NCI-H1930 (cell line): ENCODE measurements at places on chromosomes 4 and X.
A peak's percentile ranks its signal among the peaks of the same experiment; 100 is the strongest.

DNA sequence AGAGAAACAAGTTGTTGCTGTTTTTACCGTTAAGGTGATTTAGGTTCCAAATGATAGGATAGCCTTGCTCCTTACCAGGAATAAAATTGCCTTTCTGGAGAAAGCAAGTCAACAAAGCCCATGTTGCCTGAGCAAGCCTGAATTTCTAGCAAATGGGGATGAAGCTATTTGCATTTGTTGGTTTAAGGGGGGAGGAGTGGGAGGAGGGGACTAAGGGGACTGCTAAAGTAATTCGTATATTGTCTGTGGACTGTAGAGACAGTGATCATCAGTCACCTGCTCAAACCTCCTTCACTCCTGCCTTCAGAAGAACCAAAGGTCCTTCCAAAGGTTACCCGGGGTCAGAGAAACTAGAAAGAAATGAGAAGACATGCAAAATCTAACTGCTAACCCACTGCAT, 65.8 kb downstream of the SCML2 start:
- DNase-seq, result no peak

DNA sequence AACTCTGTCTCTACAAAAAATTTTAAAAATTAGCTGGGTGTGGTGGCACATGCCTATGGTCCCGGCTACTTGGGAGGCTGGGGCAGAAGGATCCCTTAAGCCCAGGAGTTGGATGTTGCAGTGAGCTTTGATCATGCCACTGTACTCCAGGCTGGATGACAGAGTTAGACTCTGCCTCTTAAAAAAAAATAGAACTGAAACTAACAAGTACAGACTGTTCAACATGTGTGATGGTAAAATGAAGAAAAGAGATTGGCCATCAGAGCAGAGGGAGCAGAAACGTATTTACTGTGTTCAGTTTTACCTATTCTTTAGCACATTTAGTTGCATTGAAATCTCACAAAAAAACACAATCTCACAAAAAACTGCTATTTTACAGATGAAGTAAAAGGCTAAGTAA, 77.9 kb upstream of the NAP1L5 start:
- DNase-seq, result no peak

DNA sequence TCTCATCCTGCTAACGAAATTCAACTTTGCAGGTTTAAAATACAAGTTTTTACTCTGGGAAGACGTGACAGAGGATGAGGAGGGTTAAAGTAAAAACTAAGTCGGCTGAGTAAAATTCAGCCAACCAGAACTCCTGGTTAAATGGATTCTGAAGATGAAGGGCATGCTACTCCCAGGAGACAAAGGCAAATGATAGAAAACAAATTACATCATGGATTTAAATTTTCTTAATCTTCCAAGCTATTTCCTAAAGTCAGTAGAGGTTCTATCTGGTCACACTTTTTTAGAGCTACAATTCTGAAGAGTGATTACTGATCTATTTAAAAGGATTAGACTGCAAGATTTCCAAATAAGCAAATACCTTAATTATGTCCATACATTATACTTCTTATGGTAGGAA, 47.9 kb downstream of the ZNF827 start:
- no peak for DNase-seq

DNA sequence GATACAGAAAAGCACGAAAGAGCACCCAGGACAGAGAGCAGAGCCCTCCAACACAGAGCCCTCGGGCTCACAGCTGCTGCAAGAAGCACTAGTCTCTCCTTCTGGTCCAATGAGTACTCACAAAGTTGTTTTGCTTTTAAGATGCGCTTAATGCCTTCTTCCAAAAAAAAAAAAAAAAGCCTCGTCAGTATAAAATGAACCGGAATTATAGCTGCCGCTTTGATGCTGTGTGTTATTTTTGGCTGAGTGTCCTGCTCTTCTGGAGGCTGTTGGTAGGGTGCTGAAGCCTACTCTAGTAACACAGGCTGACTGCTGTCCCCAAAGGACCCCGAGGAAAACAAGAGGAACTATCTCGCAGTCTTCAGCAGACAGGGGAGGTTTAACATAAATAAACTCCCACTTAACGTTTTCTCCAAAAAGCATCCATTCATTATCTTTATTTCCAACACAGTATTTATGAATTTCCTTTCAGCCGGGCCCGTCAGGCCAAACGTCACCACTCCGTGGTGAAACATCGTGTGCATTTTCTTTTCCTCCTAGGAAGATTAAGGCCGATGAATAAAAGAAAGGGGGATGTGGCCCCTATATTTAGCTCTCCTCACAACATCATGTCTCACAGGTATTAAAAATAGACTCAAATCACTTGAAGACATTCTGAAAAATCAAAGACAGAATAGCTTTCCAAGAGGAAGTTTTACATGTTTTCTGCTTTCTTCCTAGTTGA, 213.7 kb upstream of the PPARGC1A start:
- no peak for DNase-seq

DNA sequence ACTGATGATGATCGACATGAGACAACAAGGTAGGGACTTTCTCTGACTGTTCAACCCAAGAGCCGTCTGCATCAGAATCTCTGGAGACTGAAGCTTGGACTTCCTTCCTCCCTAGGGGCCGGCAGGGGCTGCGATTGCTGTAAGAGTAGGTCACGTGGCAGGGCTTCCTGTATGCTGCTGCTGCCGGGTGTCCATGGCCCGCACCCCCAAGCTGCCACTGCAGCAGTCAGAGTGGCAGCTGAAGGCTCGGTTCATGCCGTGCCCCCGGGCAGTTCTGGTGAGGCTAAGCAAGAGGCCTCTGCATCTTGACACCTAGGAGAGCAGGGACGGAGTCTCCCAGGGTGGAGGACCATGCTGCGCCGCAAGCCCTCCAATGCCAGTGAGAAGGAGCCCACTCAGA, at the start of gene SASH3:
Gene SASH3 (plus strand): TSS at position 203 of the 400 bp plus-strand sequence. CDS start 149 bp downstream, at position 352.
- no peak for DNase-seq

DNA sequence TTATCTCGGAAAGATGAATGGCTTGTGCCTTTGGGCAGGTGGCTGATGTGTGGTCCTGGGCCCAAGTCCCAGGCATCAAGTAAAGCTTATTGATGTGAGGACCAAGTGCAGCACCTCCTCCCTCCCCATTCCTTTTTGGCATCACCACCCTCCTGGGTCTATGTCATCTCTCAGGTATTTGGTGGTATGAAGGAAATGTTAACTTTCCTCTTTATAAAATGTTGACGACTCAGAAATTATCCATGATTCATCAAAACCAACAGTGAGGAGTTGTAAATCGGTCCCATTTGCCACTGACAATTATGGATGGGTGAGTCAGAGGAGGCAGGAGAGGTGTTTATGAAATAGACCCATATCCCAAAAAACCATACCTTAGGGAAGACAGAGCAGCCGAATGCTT, 229.4 kb upstream of the GATB start:
- no peak for DNase-seq

DNA sequence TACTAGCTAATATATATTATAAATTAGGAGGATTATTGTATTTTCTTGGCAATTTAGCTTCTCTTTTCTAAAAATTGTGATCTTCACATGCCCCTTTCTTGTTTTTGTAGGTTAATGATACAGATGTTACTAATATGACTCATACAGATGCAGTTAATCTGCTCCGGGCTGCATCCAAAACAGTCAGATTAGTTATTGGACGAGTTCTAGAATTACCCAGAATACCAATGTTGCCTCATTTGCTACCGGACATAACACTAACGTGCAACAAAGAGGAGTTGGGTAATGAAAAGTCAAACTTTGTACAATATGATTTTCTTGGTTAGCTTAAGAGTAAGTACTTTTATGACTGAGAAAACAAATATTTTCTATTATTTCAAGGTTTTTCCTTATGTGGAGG, 74.1 kb downstream of the SLC10A6 start:
- no peak for DNase-seq

DNA sequence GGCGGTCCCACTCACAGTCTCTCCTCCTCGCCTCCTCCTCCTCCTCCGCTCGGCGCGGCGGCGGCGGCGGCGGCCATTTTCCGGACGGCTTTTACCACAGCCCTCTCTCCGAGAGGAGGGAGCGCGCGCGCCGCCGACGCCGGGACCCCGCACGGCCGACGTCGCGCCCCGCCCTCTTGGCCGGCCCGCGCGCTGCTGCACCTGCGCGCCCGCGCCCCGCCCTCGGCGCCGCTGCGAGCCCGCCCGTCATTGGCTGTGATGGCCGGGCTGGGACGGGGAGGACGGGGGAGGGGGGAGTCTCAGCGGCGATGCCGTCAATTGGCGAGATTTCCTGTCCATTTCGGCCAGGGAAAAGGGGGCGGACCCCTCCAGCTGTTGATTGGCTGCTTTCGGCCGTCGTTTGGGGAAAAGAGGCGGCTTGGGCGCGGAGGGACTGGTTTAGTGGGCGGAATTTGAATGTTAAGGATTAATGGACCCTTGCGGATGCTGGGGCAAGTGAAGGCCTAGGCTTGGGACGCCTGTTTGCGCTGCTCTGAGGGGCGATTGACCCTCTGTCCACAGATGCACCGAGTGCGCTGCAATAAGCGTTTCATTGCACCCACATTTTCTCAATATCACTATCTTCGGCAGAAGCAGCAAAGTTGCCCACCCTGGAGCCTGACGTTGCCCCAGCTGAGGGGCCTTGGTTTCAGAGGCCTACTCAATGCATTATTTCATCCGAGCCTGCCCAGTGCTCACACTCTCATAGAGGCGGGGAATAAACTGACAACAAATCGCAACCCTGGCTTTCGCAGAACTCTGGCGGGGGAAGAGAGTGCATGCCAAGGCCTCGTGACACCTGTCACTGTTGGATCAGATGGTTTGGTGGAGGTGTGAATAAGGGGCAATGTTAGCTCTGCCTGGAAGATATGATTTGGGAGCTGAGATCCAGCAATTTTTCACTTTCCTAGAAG, at the start of gene MECP2:
Gene MECP2 (minus strand): TSS at position 129 of the 953 bp plus-strand sequence.
- DNase-seq, result peak; percentile 84

- DNase-seq, result peak; percentile 8
Observed at GRCh38 chr4:114180481-114180880, 201.0 kb upstream of the ARSJ start.

DNA sequence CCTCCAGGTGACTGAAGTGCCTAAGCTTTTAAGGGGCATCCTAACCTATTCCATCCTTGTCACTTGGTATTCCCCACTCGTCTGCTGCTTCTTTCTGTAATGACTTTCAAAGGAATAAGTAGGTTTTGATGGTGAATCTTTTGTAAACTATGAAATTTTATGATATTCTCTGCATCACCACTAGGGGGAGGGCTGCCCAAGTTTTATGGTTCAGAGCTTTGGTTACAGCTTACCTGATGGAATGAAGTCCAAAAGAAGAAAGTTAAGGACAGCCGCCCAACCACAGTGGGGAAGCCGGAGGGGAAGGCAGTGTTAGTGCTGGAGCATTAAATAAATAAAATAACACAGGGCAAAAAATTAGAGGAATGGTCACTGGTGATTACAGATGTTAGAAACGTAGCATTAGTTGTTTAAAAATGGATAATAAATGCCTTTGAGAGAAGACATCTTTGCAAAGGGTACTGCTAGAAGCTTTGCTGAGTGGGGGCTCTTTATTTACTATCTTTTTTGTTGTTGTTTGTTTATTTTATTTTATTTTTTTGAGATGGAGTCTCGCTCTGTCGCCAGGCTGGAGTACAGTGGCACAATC, 204.9 kb downstream of the GBA3 start:
- peak; percentile 18 for DNase-seq

- DNase-seq, result no peak
Observed at GRCh38 chrX:16804923-16805464, 18.7 kb downstream of the TXLNG start.

GRCh38 chr4:41949531-41949930, 14.3 kb downstream of the TMEM33 start:
- DNase-seq, result no peak

DNA sequence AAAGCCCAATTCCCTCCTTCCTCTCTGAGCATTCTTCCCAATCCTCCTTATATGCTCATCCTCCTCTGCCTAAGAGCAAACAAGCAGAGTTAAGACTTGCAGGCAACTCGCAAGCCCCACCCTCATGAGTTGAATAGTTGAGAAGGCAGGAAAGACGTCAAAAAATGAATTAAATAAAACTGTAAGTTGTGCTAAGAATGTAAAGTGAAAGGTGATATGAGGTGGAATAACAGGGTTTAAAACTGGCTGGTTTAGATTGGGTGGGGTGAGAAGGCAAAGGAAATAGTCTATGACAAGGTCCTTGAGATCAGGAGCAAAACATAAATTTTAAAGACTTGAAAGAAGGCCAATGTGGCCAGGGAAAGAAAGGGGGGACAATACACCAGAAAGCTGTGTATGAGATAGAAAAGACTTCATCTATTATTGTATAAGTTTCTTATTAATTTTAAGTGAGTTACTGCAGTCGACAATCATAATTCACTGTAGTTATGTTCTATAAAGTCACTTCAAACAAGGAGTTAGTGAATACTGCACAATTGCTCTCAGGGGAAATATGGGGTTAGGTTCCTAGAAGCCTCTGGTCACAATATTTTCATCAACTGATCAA, 124.9 kb downstream of the RELL1 start:
- DNase-seq, result no peak

DNA sequence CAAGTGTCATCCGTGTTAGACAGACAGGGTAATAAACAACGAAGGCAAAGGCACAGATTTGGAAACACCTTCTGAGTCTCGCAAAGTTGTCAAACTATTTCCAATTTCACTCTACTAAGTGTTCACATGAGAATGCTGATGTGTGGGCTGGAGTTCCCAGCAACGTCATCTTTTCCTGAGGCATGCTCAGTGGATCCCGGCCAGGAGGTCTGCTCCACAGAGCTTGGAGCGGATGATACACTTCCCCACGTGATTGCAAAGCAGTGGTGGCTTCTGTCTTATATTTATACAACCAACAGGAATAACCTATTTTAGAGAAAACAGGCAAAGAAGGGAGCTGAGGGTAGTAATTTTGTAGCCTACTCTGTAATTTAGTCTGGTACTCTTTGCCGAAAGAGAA, 40.1 kb upstream of the PDK3 start:
- DNase-seq, result no peak

GRCh38 chr4:61336916-61337315, 136.8 kb downstream of the ADGRL3 start:
- no peak for DNase-seq

DNA sequence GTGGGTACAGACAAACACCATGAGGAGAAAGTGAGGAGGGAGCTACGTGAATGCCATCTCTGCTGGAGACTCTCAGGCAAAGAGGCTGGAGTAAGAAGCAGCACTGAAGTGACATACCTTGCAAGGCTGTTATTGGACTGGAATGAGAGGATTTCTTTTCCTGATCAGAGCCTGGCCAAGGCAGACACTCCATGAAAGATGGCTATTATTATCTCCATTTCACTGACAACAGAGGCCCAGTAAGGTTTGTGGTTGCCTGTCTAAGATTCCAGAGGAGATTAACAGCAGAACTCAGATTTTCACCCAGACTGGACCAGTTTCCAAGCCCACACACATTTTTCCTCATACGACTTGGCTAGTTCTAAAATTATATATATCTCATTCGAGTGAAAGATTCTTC, 162.0 kb upstream of the EOLA2 start:
- DNase-seq, result no peak

- no peak for DNase-seq
Observed at GRCh38 chr4:77006753-77007353, 57.3 kb downstream of the SEPTIN11 start.

GRCh38 chrX:149372866-149373265, 132.2 kb downstream of the IDS start:
- DNase-seq, result no peak
